ENCODE measurements at places on chromosomes 1 and 21.

DNA sequence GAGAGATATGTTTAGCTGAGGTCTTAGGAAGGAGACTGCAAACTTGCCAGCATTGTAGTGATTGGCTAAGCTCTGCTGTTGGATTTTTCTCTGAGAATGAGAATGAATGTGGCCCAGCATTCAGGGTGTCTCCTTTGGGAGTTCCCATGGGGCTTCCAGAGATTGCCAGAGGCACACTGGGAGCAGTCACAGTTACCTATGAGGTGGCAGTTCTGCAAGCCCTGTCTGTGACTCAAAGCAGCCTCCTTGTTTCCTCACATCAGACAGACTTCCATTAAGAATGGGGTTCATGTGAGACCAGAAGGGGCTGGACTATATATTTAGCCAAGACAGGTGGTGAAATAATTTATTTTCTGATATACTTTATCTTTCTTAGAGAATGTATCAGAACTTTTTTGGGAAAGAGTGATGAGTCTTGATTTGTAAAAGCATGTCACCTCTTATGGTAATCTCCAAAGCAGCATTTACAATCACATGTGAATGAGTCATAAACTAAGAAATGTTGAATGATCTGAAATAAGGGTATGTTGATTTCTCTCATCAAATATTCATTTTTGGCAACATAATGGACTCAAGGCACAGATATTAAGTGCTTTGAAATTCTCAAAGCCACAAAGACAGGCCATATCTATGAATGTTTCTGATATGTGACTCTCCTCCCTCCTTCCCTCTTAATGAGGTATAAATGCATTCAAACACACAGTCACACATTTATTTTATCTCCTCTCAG lies 9.5 kb upstream of the SLC19A2 start:
- DNase-seq = no peak

DNA sequence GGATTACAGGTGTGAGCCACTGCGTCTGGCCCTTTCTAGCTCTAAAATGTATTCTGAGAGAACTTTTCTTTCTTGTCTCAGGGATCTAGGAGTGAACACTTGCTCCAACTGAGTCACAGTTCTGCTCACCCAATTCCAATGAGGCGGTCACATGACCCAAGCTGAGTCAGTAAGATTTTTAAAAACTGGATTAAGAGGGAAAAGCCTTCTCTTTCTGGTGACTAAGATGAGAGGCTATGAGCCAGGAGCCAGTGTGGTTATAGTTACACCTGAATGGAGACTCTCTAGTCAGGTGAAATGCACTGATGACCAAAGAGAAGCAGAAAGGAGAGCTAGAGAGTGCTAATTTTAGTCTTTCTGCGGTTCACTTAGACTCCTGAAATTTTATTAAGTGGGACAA lies 9.5 kb upstream of the DEPDC1 start:
- no peak for DNase-seq

GRCh38 chr1:10630661-10631120 lies 155.9 kb downstream of the PEX14 start:
- no peak for DNase-seq

- DNase-seq = no peak
These were observed 5.5 kb upstream of the MTMR11 start for GRCh38 chr1:149942207-149942606.

- no peak for DNase-seq
These were observed 113.2 kb upstream of the CACHD1 start for GRCh38 chr1:64356636-64357256.
